ENCODE measurements at places on chromosomes 7 and 10.

GRCh38 chr7:157898802-157899505 is 562.1 kb downstream of the DNAJB6 start:
- no peak for DNase-seq

DNA sequence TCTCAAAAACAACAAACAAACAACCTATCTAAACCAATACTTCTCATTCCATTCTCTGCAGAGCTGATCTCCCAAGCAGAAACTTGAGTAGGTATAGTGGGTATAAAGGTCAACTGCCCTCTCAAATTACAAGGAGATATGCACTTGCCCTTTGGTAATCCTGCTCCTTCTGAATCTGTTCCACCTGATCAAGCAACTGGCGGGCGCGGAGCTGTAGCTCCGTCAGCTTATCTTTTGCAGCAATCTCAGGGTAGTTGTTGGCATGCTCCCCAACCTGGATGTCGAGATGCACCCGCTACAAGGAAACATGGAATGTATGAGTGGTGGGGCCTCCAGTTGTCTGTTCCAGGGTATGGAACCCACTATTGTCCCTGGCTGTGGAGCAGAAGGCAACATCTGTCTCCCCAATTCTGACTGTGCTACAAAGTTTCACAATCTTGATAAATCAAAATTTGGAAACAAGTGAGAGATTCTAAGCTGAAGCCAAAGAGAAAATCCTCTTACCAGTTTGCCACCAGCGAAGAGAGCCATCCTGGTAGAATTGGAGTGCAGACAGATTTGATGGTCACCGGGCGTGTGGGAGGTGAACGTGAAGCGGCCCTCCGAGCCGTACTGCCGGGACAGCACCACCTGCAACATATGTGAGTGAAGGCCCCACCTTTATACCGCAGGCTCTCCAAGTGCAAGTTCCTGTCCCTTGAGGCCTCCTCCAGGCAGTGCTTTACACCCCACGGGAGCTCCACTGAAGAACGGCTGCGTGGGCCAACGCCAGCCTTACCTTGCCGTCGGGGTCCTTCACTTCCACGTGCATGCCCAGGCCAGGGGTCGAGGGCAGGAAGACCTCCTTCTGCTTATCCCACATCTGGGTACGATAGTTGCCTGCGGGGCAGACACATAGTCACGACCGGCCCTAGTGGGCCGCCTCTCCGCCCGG is 819 bp downstream of the TMED4 start:
- no peak for DNase-seq

GRCh38 chr10:86964061-86964846 is 4.0 kb upstream of the ADIRF start:
- no peak for DNase-seq

- DNase-seq: no peak
These were observed 700.7 kb downstream of the PHTF2 start for GRCh38 chr7:78499283-78499682.

GRCh38 chr10:55274367-55274766 is 473.3 kb upstream of the PCDH15 start:
- DNase-seq: no peak

DNA sequence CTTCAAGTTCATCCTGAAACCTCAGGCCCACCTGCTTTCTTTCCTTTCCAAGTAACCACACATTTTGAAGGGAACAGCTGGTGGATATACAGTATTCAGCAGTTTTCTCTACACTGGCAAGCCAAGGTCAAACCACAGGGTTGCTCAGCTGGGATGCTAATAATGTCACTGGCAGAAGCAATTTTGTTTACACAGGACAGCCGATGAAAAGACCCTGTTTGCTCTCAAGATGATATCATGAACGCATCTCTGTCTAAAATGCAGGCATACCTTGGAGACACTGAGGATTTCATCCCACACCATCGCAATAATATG is 186.2 kb downstream of the USP6NL start:
- no peak for DNase-seq

DNA sequence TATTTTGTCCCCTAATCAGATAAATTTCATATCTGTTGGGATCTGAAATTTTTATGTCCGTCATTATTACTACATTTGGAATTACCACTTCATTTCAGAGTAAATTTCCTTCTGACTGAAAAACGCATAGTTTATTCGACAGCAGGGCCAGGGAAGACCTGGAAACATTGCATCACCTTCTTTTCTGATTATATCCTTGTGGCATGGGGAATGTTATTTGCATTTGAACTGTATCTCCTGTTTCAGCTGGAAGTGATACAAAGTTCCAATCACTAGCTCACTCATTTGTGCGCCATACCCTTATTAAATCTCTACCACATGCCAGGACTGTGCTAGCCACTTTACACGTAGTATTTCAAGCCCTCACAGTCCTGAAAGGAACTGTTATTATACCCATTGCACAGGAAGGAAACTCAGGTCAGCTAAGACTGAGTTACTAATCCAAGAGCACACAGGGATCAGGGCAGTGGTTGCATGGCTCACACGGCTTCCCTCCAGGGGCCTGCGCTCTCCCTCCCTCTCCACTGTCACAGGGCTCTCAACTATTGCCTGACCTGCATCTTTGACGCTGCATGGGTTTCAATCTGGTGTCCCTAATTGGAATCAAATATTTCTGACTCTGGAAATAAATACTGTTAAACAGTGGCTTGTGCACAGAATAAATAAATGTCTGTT is 84.4 kb upstream of the NANOS1 start:
- DNase-seq: no peak

DNA sequence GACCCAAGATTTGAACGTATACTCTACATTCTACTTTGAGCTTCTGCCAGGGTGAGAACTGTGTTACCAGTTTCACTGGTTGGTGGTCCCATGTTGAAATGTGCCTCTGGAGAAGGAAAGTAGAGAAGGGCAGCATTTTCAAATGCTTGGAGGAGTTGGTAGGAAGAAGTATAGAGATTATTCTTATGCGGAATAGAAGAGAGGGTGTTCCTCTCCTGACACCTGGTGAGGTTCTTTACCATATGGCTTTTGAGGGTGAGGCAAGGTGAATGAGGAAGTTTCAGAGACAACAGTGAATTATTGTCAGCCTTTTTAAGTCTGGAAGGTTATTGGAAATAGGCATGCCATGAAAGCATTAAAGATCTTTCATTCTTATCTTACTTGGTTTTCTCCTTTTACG is 34.3 kb downstream of the R3HCC1L start:
- no peak for DNase-seq

Measured in skin of body (tissue), 3 donors.